ENCODE measurements at places on chromosomes 1 and 21.

- peak; percentile 1 for DNase-seq
These were observed 50.2 kb upstream of the USP25 start for GRCh38 chr21:15679630-15680029.

GRCh38 chr1:114509596-114510273 lies 1.3 kb downstream of the TRIM33 start:
- DNase-seq: no peak

DNA sequence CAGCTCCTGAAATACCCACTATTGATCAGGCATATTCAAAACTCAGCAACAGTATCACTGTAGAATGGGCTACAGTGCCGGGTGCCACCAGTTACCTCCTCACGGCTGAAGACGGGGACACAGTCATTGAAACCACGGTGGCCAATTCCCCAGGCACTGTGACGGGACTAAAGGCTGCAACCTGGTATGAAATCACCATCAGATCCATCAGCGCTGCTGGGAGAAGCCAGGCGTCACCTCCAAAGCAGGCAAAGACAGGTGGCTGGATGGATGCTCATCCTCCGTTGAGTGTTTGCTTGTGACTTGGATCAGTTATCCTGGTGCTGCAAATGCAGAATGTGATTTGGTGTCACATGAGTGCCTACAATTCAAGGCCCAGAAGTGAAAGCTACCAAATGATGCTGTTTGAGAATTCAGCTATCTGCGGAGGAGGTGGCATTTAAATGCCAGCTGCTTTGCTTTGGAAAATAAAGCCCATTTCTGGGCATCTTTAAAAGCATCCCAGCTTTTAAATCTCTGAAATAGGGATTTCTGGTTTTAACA lies 5.1 kb downstream of the FNDC7 start:
- DNase-seq: no peak

GRCh38 chr21:36902793-36903192 lies 63.7 kb downstream of the HLCS start:
- no peak for DNase-seq

DNA sequence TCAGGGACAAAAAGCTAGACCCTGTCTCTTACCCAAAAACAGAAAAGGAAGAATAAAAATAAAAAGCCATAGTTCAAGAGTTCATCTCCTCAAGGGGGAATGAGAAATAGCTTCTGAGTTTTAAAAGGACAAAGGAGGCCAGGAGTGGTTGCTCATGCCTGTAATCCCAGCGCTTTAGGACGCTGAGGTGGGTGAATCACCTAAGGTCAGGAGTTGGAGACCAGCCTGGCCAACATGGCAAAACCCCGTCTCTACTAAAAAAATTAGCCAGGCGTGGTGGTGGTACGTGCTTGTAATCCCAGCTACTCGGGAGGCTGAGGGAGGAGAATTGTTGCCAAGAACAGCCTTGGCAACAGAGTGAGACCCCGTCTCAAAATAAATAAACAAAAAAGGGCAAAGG lies 38.6 kb upstream of the CPLANE2 start:
- no peak for DNase-seq

DNA sequence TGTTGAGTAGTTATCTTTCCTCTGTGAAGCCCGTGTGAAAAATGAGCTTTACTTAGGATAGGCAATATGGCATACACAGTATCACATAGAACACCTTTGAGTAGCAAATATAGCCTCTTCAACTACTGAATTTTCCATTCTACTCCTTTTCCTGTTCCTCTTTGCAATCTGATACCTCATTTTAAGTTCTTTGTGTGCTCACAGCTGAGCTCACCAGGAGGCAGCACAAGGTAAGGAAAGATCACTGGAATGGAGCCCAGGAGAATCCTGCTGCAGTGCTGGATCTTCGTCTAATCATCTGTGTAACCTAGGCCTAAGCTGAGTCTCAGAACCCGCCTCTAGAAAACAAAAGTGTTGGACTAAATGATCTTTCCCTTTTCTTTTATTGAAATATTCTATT lies 171.0 kb downstream of the LRRC40 start:
- DNase-seq: peak; percentile 22
